ENCODE measurements at places on chromosomes 7 and 10.

DNA sequence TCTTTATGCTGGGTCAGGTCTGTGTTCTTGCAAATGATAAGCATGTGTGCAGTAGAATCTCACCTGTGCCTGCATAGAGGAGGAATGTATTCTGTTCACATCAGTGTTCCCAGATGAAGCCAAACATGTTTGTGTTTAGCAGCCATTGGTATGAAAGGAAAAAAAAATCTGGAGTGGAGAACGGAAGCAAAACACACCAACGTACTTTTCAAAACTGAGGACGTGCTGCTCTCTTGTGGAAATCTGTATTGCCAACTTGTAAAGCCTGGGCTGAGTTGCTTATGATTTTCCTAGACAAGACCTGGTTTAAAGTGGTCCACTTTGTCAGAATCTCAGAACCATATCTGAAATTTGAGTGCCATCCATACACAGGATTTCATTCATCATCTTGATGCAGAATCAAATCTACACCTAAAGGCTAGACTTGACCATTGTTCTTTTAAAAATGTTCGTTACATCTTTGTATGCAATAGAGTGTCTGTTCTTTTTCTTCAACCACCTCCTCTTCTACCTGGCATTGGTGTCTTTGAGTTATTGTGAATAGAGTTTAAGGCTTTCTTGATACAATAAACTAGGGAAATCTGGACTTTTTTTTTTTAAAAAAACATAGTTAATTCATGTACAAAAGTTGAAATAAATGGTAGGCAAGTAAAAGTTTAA lies 367.7 kb downstream of the PHF14 start:
- DNase-seq: no peak

- no peak for DNase-seq
Observed at GRCh38 chr7:74092321-74092963, 8.8 kb downstream of the LIMK1 start.

DNA sequence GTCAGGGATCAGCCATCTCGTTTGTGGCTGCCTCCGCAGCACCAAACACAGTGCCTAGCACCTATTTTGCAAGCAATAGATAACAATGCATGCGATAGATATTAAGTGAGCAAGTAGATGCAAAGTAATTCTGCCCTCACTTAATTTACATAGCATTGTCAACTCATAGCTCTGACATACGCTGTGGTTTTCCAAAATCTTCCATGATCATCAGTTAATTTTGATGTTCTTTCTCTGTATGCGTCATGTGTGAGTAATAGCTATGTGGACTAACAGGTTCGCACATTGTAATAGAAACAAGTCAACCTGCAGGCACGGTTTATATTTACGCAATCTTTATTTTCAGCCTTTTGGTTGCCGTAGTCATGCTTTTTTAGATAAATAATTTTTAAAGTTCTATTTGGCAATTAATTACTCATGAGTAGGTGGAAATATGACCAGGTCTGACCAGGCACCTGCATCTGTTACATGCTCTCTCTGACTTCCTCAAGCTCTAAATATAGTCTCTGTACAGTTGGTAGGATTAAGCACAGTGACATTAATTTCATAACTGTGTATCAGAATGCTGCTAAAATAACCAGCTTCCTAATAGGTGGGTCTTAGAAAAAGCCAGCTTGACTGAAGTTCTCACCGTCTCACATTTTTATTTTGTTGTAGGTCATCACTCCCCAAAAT lies 13.3 kb downstream of the MAP3K8 start:
- DNase-seq: no peak

DNA sequence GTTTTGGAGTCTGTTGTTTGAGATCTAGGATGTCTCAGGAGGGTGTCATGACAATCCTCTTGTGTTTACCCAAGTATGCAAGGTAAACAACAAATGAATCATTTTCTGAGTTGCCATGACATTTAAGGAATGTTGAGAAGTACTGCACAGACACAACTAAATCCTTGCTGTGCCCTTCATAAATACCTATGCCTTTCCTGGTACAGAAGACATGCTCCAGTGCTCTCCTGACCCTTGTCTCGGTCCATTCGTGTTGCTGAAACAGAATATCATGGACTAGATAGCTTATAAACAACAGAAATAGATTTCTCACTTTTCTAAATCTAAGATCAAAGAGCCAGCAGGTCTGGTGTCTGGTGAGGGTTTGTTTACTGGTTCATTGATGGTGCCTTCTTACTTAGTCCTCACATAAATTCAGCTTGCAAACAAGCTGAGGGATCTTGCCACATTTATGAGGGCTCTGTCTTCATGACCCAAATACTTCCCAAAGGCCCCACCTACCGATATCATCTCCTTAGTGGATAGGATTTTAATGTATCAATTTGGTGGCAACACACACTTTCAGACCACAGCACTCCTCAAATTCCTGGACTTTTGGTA lies 341.8 kb upstream of the SEMA3A start:
- no peak for DNase-seq

DNA sequence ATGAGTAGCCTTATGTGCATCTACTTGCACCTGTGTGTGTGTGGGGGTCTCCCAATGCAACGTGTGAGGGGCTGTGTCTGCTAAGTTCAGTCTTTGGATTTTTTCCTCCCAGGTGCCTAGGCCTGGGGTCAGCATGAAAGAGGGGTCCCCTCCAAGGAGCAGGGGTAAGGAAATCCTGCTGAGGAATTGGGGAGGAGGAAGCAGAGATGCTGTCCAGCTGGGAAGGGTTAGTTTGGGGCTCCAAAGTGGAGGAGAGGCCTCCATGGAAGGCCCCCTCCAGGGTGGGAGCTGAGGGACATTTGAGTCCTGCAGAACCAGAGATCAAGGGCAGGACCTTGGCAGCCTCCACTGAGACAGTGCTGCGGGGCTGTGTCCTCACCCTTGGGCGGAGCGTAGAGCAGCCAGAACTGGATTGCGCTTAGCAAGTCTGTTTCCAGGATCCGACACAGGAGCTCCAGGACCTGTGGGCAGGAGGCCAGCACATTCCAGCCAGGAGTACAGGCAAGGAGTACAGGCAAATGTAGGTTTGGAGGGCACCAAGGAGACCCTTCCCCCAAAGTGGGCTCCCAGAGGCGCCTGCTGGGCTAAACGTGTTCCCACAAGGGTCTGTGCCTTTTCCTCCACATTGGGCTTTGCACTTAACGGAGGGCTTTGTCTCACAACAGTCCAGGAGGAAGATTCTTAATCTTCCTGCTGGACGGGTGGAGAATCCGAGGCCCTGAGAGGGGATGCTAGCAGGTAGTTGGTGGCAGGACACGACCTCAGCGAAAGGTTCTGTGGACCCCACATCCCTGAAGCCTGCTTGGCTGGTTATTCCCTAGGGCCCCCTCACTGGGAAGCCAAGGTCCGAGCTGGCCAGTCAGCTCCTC lies 10.1 kb downstream of the TBATA start:
- DNase-seq: no peak

DNA sequence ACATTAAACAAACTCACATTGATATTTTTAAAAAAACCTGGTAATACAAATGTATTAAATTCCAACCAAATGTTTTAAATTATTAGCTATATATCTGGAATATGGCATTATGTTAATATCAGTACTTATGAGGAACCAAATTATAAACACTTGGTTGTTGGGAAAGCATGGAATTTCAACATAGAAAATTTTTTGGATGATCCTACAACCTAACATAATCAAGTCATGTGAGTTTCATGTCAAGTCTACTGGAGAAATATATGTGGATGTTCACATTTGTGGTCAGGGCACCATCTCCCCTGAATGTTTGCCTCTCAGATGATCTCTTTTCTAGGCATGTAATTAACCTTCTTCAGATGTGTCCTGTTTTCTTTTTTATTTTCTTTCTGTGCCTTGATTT lies 5.2 kb upstream of the POT1 start:
- no peak for DNase-seq

DNA sequence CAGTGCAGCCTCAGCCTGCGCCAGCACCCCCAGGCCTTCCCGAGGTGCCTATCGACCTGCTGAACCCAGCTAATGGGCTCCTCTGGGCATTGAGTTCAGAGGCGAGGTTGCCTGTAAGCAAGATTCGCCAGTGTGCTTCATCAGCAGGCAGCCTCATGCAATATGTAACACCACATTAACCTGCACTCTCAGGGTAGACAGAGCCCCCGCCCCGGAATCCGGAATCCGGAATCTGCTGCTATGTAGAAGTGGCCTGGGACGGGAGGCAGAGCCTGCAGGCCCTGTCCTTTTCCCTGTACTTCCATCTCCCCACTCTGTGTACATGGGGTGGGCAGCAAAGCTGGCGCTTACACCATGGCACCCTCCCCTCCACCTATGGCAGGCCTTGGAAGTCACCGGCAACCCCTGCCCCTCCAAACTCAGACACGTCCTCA lies 83.9 kb upstream of the RET start:
- no peak for DNase-seq

GRCh38 chr7:266851-267840 lies 22.8 kb upstream of the FOXL3 start:
- DNase-seq: no peak

DNA sequence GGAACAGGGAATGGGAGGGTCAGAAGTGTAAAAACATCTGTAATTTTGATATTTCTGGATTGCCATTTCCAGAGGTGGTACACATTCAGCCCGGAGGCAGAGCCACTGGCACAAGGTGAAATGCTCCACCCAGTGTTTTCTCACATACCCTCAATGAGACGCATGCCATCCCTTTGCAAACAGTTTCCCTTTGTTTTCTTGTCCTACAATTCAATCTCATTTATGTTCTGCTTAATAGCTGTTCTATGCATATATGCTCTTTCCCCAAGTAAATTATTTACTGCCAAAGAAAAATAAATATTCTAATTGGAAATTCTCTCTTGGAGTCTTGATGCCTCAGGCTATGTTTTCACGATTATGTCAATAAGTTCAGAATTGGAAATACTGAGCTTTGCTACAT lies 369.7 kb upstream of the AKR1E2 start:
- no peak for DNase-seq

DNA sequence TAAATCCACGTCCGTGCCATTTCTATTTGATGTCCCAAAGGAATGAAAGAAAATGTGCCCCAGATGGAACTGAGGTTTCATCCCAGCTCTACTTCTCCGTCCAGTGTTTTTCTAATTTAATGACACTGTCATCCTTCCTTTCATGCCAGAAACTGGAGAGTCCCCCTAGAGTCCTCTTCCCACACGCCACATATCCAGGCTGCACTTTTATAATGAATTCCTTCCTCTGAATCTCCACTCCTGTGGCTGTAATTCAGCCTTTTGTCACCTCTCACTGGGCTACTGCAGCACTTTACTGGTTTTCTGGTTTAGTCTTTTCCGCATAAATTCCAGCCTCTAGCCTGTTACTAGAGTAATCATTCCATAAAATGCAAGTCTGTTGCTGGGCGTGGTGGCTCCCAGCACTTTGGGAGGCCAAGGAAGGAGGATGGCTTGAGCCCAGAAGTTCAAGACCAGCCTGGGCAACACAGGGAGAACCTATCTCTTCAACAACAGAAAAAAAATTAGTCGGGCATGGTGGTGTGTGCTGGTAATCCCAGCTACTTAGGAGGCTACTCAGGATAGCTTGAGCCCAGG lies 142.6 kb upstream of the RHEB start:
- DNase-seq: no peak

- no peak for DNase-seq
Observed at GRCh38 chr7:155994279-155994811, 182.1 kb upstream of the SHH start.

DNA sequence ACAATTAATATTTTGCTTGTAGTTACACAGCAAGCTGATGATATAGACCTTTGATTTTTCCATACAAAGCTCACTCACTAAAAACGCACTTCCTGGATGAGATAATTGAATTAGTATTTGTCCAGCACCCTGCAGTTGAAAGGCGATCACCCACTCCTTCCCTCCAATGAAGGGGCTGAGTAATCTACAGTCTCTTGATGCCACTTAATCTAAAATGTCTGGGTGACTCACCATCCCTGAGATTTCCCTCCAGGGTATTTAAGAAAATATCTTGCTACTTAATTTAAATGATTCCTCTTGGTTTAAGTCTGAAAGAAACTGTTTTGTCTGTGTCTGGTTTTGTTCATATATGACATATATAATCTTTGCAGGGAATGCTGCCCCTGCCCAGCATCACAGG lies 515.3 kb downstream of the GRID1 start:
- DNase-seq: no peak

- DNase-seq: no peak
Observed at GRCh38 chr7:80719261-80719660, 80.8 kb downstream of the CD36 start.

- no peak for DNase-seq
Observed at GRCh38 chr10:133121479-133121878, 33.8 kb downstream of the ADGRA1 start.

DNA sequence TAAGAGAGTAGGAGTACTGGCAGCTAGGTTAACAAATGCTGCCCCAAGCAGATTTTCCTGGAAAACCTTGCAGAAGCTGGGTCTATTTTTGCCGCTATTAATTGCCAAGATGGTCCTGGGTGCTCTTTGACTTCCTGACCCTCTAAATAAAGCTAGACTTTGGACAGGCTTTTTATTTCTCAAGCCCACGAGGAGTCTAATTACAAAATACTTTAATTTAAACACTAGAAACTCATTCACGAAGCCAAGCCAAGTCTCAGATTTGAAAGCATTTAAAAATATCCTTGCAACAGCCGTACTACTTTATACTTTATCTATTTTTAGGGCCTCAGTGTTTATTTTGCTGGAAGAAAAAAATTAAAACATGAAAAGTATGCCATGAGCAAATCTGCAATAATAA lies 45.1 kb downstream of the TMEM26 start:
- no peak for DNase-seq

DNA sequence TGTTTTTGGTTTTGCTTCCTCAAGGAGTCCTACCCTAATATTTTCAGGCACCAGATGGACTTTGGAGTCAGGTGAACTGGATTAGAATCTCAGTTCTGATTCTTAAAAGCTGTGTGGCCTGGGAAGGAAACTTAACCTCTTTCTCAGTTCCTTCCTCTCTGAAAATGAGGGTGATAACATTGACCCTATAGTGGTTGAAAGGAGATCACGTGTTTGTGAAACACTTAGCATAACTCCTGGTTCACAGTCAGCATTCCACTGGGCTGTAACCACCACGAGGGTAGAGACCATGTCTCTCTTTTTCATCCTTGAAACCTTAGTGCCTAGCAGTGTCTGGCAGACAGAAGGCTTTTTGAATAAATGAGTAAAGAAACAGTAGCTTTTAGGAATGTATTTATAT lies 16.7 kb downstream of the LSMEM1 start:
- no peak for DNase-seq

- DNase-seq: no peak
Observed at GRCh38 chr10:12539350-12540164, 190.2 kb downstream of the CAMK1D start.

DNA sequence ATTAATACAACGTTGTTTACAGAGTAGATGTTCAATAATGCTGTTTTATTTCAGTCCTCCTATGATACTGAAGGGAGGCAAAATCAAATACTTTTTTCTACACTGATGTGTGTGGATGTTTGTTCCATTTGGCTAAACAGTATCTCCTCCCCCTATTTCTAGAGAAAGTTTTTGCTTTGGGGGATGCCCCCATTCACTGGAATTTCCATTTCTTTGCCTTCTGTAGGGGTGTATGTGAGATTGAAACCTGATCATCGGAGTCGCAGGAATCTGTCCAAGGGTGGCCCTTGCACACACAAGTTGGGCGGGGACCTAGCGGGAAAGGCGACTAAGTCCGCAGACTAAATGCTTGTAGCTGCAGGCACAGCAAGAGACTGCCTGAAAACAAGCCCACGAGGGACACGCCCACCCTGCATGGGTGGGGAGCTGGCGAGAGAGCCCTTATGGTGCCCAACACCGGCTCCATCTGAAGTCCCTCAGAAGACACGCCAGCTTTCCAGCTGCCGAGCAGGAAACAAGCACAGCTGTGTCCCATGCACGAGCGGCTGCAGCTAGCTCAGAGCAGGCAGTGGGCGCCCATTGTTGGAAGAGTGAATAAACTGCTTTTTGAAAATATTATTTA lies 58.0 kb downstream of the ESYT2 start:
- DNase-seq: no peak

GRCh38 chr10:690372-691161 lies 1.1 kb upstream of the DIP2C start:
- DNase-seq: no peak
